Stomach (tissue), 19 donors: ENCODE measurements at places on chromosomes 5 and 9. TPM values are rescaled to one million over a fixed set of nuclear protein-coding genes. Genes with fewer than 3 reads are reported as not detected.
A peak's percentile ranks its signal among the peaks of the same experiment; 100 is the strongest.

DNA sequence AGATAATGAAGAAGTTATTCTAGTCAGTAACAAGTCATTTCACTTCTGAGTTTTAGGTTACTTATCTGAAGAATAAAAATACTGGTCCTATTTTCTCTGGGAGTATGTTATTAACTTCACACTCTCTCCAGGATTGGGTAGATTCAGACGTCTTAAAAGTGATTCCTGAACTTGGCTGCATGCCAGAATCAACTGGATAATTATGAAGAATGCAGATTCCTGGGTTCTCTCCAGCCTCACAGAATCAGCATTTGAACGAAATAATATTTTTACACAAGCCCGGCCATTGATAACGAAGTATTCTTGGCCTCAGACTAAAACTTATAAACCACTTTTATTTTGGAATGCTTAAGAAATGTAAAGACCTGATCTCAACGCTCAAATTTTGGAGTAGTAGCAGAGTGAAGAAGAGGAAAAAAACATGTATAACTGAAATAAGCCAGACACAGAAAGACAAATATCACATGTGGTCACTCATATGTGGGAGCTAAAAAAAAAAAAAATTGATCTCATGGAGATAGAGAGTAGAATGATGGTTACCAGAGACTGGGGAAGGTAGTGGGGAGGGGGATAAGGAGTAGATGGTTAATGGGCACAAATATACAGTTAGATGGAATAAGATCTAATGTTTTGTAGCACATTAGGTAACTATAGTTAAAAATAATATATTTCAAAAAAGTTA, 507.3 kb downstream of the ISL1 start:
- DNase-seq, result no peak
- no peaks in the 10 kb centered on the region for H3K36me3 ChIP-seq
- H3K27me3 ChIP-seq, result no peaks in the 10 kb centered on the region
- no peaks in the 10 kb centered on the region for H3K4me1 ChIP-seq
- H3K4me3 ChIP-seq, result no peak overlapping the region

- peak; percentile 70 for DNase-seq
- H3K4me3 ChIP-seq, result no peak overlapping the region
- peak overlapping the region; percentile 98 for H3K27ac ChIP-seq
- H3K4me1 ChIP-seq, result peaks cover 48% of the 10 kb centered on the region
- H3K36me3 ChIP-seq, result no peaks in the 10 kb centered on the region
Measured at GRCh38 chr9:129414993-129415941, 205.6 kb downstream of the C9orf50 start.

GRCh38 chr9:92711146-92711545, 41.2 kb upstream of the IPPK start:
- no peaks in the 10 kb centered on the region for H3K27me3 ChIP-seq
- no peaks in the 10 kb centered on the region for H3K4me1 ChIP-seq
- no peak for DNase-seq
- H3K27ac ChIP-seq, result no peak overlapping the region

DNA sequence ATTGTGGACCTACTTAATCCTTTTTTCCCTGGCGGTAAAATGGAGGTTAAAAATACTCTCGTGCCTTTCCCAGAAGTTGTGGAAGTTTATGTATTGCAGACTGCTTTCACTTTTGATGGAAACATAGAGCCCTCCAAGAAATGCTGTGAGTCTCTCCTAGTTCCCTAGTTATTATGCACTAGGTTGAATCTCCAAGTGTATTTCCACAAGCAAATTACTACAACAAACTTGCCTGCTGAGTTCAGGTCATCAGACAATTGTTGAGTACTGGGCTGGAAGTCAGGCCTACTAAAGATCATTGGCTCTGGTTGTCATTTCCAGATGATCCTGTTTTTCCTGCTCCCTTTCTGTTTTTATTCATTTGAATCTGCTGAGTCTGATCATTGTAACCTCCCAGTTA, 104.1 kb downstream of the CD180 start:
- H3K27me3 ChIP-seq, result no peaks in the 10 kb centered on the region
- H3K4me3 ChIP-seq, result no peak overlapping the region
- no peaks in the 10 kb centered on the region for H3K36me3 ChIP-seq
- H3K4me1 ChIP-seq, result peaks cover 14% of the 10 kb centered on the region
- peak overlapping the region; percentile 69 for H3K27ac ChIP-seq

DNA sequence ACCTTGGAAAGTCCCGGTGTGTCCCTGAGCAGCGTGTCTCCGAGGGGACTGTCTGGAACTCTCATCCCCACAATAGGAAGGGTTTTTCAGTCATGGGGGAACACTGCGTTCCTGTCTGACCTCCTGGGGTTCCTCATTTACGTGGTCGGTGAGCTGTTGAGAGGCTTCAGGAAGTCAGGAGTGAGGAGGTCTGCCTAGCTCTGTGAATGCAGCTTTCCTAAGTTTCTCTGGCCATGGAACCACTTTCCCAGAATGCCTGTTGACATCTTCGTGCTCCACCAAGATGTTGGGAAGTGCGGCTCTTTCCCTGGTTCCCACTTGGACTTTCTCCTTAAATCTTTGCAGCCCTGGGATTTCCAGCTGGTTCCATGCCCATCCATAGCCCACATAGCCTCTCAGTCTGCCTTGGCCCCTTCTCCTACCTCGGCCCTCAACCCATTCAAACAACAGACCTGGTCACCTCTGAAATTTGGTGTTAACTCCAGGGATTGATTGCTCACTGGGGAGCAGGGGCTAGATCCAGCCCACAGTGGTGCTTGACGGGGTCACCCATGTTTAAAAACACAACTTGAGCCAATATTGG, 27.2 kb downstream of the PSAT1 start:
- no peaks in the 10 kb centered on the region for H3K4me1 ChIP-seq
- H3K36me3 ChIP-seq, result peaks cover 33% of the 10 kb centered on the region
- H3K27ac ChIP-seq, result no peak overlapping the region
- H3K4me3 ChIP-seq, result no peak overlapping the region
- H3K27me3 ChIP-seq, result no peaks in the 10 kb centered on the region
- DNase-seq, result no peak

GRCh38 chr5:57416278-57416994, 66.2 kb downstream of the ACTBL2 start:
- H3K4me1 ChIP-seq, result peaks cover 35% of the 10 kb centered on the region
- H3K36me3 ChIP-seq, result no peaks in the 10 kb centered on the region
- H3K27me3 ChIP-seq, result no peaks in the 10 kb centered on the region
- no peak overlapping the region for H3K4me3 ChIP-seq
- H3K27ac ChIP-seq, result no peak overlapping the region

DNA sequence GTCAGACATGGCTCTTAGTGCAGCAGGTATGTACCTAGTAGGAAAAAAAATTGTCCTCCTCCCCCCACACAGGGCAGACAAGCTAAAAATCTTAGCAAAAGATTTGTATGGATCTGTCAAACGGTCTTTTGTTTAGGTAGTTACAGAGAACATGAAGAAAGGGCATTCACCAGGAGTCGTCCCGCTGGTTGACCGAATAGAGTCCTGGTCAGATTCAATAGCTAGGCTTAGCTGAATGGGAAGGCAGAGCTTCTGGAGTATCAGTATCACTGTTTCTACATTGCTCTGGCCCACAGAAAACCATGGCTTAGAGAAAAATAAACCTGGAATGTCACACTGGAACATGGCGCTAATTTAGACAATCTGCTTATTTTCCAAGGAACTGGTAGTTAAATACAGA, 642.3 kb downstream of the PTPRD start:
- H3K27me3 ChIP-seq, result no peaks in the 10 kb centered on the region
- DNase-seq, result no peak
- H3K4me3 ChIP-seq, result no peak overlapping the region
- no peaks in the 10 kb centered on the region for H3K36me3 ChIP-seq
- no peaks in the 10 kb centered on the region for H3K4me1 ChIP-seq
- H3K27ac ChIP-seq, result no peak overlapping the region

GRCh38 chr5:72234868-72235267, 85.2 kb downstream of the MRPS27 start:
- no peak overlapping the region for H3K4me3 ChIP-seq
- peaks cover 39% of the 10 kb centered on the region for H3K36me3 ChIP-seq
- no peak for DNase-seq
- H3K4me1 ChIP-seq, result no peaks in the 10 kb centered on the region
- no peaks in the 10 kb centered on the region for H3K27me3 ChIP-seq

GRCh38 chr5:154881986-154882385, 23.6 kb downstream of the CNOT8 start:
- no peaks in the 10 kb centered on the region for H3K27me3 ChIP-seq
- no peak overlapping the region for H3K27ac ChIP-seq
- peaks cover 56% of the 10 kb centered on the region for H3K36me3 ChIP-seq

DNA sequence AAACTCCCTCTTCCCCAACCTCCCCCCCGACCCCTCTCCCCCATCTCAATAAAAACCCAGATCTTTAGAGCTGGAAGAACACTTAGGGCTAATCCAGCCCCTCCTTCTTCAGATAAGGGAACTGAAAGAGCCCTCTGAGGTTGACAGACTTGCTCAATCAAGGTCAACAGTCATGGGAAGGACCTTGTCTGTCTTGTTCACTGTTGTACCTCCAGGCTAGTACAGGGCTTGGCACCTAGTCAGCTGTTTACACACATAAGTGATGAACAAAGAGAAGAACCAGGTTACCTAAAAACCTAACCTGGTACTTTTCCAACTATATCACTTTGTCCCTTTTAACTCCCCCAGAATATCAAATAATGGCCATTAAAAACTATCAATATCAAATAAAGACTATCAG, 2.4 kb downstream of the TTC39B start:
- no peaks in the 10 kb centered on the region for H3K36me3 ChIP-seq
- H3K27ac ChIP-seq, result no peak overlapping the region
- no peak overlapping the region for H3K4me3 ChIP-seq
- DNase-seq, result no peak
- H3K27me3 ChIP-seq, result no peaks in the 10 kb centered on the region
- H3K4me1 ChIP-seq, result peaks cover 22% of the 10 kb centered on the region

- no peak overlapping the region for H3K27ac ChIP-seq
- DNase-seq, result no peak
- H3K36me3 ChIP-seq, result peaks cover 2% of the 10 kb centered on the region
- no peak overlapping the region for H3K4me3 ChIP-seq
- no peaks in the 10 kb centered on the region for H3K27me3 ChIP-seq
Measured at GRCh38 chr5:139593716-139594319, 32.7 kb downstream of the UBE2D2 start.

DNA sequence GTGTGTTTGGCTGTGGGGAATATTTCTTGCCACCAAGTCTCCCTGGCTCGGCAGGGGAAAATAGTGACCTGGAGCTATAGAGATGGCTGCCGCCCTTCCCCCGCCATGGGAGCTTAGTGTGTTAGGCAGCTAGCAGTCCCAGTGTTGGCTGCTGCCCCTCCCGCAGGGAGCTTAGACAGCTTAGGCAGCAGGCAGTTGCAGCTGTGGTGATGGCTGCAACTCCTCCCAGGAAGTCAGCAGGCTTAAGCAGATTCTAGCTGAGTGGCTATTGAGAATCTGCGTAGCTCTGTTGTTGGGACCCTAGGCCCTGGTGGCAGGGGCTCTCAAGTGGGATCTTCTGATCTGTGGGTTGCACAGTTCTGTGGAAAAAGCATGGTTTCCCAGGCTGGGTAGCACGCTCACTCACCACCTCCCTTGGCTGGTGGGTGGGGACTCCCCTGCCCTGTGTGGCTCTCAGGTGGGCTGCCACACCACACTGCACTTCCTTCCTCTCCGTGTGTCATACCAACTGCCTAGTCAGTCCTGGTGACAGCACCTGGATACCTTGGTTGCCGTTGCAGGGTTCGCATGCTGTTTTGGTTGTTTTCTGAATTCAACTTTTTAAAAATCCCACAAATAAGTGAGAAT, 9.3 kb downstream of the OR1N2 start:
- no peak overlapping the region for H3K4me3 ChIP-seq
- DNase-seq, result no peak
- no peaks in the 10 kb centered on the region for H3K36me3 ChIP-seq
- no peak overlapping the region for H3K27ac ChIP-seq
- no peaks in the 10 kb centered on the region for H3K4me1 ChIP-seq

GRCh38 chr9:108443741-108444140, 412.0 kb downstream of the ACTL7B start:
- H3K36me3 ChIP-seq, result no peaks in the 10 kb centered on the region
- H3K4me1 ChIP-seq, result peaks cover 19% of the 10 kb centered on the region
- H3K27ac ChIP-seq, result no peak overlapping the region

GRCh38 chr5:43840424-43841125, 237.6 kb downstream of the NNT start:
- no peak overlapping the region for H3K4me3 ChIP-seq
- no peak for DNase-seq
- H3K27ac ChIP-seq, result no peak overlapping the region
- H3K36me3 ChIP-seq, result no peaks in the 10 kb centered on the region
- H3K27me3 ChIP-seq, result no peaks in the 10 kb centered on the region

GRCh38 chr5:177010153-177010552, 3.6 kb upstream of the UIMC1 start:
- no peak overlapping the region for H3K27ac ChIP-seq
- no peaks in the 10 kb centered on the region for H3K27me3 ChIP-seq
- DNase-seq, result no peak
- no peak overlapping the region for H3K4me3 ChIP-seq
- H3K36me3 ChIP-seq, result no peaks in the 10 kb centered on the region

DNA sequence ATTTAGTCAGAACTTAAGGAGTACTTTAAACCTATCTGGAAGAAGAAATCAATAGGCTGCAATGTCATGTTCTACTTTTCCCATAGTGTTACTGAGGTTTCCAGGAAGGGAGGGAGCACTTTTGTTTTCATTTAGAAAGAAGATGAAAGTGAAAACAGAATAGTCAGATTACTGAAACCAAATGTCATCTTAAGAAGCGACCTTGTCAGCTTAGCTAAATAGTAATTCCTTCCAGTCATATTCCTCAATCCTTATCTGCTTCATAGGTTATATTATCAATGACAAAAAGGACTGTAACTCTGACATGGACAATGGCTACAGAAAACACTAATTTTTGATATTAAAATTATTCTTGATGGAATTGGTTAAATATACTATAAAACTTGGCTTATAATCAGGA, 27.7 kb downstream of the SAR1B start:
- peaks cover 81% of the 10 kb centered on the region for H3K36me3 ChIP-seq
- H3K27ac ChIP-seq, result no peak overlapping the region
- no peak for DNase-seq
- H3K4me1 ChIP-seq, result peaks cover 8% of the 10 kb centered on the region
- no peak overlapping the region for H3K4me3 ChIP-seq

- no peaks in the 10 kb centered on the region for H3K36me3 ChIP-seq
- no peaks in the 10 kb centered on the region for H3K27me3 ChIP-seq
- no peak overlapping the region for H3K4me3 ChIP-seq
- no peak overlapping the region for H3K27ac ChIP-seq
- H3K4me1 ChIP-seq, result no peaks in the 10 kb centered on the region
- DNase-seq, result no peak
Measured at GRCh38 chr5:101362067-101362466, 459.0 kb upstream of the ST8SIA4 start.

GRCh38 chr5:59728356-59728755, 165.2 kb downstream of the PDE4D start:
- H3K4me1 ChIP-seq, result no peaks in the 10 kb centered on the region
- H3K36me3 ChIP-seq, result no peaks in the 10 kb centered on the region
- H3K4me3 ChIP-seq, result no peak overlapping the region
- H3K27me3 ChIP-seq, result no peaks in the 10 kb centered on the region
- DNase-seq, result peak; percentile 11

NIPAL4 gene
- total RNA-seq, result 0.58 TPM

KIF4B gene
- total RNA-seq, result not detected

CTNNAL1 gene
- 56.2 TPM for total RNA-seq

NEUROG1 gene
- total RNA-seq, result not detected

HMHB1 gene
- not detected for total RNA-seq

PTBP3 gene
- 25.8 TPM for total RNA-seq
